Gastrocnemius medialis (tissue), 4 donors: ENCODE measurements at places on chromosomes 2 and 18. TPM values are rescaled to one million over a fixed set of nuclear protein-coding genes. Genes with fewer than 3 reads are reported as not detected.

DNA sequence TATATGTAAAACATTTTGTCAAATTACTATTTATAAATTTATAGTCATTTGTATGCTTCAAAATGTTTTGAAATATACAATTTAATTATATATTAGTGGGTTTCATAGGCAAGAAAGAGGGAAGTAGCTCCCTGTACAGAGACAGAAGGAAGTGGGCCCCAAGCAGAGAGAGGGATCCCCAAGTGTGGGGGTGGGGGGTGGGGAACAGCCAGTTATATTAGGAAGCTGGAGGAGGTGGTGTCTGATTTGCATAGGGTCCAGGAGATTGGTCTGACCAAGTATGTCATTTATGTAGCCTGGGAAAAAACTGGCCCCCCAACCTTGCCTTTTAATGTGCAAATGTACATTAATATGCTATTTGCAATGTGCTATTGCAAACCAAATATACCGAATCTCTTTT, 76.5 kb upstream of the ZSWIM2 start:
- no peaks in the 10 kb centered on the region for H3K36me3 ChIP-seq
- no peak for DNase-seq
- H3K27ac ChIP-seq = no peak overlapping the region
- H3K4me3 ChIP-seq = no peak overlapping the region

GRCh38 chr2:79387431-79387830, 125.4 kb upstream of the CTNNA2 start:
- no peaks in the 10 kb centered on the region for H3K4me1 ChIP-seq
- no peak overlapping the region for H3K4me3 ChIP-seq
- no peaks in the 10 kb centered on the region for H3K36me3 ChIP-seq
- no peak overlapping the region for H3K27ac ChIP-seq
- H3K27me3 ChIP-seq = no peaks in the 10 kb centered on the region
- no peak for DNase-seq

GRCh38 chr2:182606728-182607681, 109.1 kb upstream of the DNAJC10 start:
- no peaks in the 10 kb centered on the region for H3K36me3 ChIP-seq
- H3K27me3 ChIP-seq = no peaks in the 10 kb centered on the region
- H3K4me1 ChIP-seq = no peaks in the 10 kb centered on the region
- H3K4me3 ChIP-seq = no peak overlapping the region
- DNase-seq = no peak

DNA sequence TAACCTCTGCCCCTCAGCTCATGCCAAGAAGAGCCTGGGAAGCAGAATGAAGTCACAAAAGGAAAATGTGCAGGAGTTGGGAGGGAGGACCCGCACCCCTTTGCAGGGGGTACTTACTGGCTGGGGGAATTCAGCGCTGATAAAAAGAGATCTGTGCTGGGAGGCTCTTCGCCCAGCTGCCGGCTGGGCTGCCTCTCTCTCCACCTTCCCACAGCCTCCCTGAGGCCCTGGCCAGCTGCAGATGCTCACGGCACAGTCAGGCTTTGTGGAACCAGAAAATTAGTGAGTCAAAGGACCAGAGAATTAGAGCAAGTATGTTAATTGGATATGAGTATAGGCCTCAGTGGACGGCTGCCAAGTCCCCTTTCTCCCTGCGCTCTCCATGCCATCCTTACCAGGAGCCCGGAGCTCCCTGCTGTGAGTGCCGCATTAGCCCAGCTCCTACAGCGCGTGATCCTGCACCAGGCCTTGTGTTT, 181.7 kb upstream of the SH3BP4 start:
- no peak overlapping the region for H3K27ac ChIP-seq
- H3K4me1 ChIP-seq = no peaks in the 10 kb centered on the region
- H3K27me3 ChIP-seq = no peaks in the 10 kb centered on the region
- H3K36me3 ChIP-seq = no peaks in the 10 kb centered on the region

- peak overlapping the region; percentile 43 for H3K27ac ChIP-seq
- no peaks in the 10 kb centered on the region for H3K36me3 ChIP-seq
- no peaks in the 10 kb centered on the region for H3K27me3 ChIP-seq
- H3K4me1 ChIP-seq = peaks cover 18% of the 10 kb centered on the region
- H3K4me3 ChIP-seq = no peak overlapping the region
Measured at GRCh38 chr18:63131106-63131958, 188.2 kb downstream of the BCL2 start.

- H3K4me3 ChIP-seq = no peak overlapping the region
- H3K27me3 ChIP-seq = no peaks in the 10 kb centered on the region
- H3K36me3 ChIP-seq = no peaks in the 10 kb centered on the region
Measured at GRCh38 chr2:120141300-120142069, 81.7 kb downstream of the TMEM185B start.

GRCh38 chr2:230416061-230416721, at the start of gene SP100:
Gene SP100 (plus strand): TSS chr2:230416201. CDS start chr2:230416297, 96 bp downstream.
- H3K4me1 ChIP-seq = peaks cover 31% of the 10 kb centered on the region
- H3K27ac ChIP-seq = peak within 1 kb of the TSS; percentile 82
- H3K4me3 ChIP-seq = peak within 1 kb of the TSS; percentile 58
- H3K36me3 ChIP-seq = no peaks in the 10 kb centered on the region
- DNase-seq = peak; percentile 56

DNA sequence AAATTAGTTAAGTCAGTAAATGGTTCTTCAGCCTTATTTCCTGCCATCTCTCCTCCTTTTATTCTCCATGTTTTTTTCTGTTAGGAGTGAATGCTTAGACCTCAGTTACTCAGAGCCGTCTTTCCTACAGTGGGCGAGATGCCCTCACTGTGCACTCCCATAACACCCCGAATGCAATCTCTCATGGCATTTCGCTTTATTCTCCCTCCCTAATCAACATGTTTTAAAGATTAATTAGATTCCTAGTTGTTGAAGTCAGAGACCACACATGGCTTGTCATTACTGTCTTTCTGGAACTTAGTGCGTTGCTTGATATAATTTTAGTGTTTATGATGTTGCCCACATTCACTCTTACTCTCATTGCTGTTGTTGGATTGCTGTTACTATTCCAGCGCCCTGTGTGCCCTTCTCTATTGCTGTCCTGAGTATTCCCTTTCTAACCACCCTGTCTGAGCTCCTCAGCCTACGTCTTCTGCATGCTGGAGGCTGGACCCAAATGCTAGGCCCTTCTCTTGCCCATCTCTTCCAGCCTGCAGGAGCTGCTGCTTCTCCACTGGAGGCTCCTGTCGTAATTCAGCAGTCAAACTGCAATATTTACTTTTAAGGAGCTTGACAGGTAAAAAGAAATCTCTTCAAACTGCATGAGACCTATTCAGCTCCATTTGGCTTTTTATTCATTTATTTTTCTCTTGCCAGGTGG, 99.3 kb downstream of the MAP2 start:
- no peaks in the 10 kb centered on the region for H3K27me3 ChIP-seq
- H3K4me3 ChIP-seq = no peak overlapping the region
- H3K27ac ChIP-seq = no peak overlapping the region
- H3K4me1 ChIP-seq = peaks cover 7% of the 10 kb centered on the region
- no peak for DNase-seq

DNA sequence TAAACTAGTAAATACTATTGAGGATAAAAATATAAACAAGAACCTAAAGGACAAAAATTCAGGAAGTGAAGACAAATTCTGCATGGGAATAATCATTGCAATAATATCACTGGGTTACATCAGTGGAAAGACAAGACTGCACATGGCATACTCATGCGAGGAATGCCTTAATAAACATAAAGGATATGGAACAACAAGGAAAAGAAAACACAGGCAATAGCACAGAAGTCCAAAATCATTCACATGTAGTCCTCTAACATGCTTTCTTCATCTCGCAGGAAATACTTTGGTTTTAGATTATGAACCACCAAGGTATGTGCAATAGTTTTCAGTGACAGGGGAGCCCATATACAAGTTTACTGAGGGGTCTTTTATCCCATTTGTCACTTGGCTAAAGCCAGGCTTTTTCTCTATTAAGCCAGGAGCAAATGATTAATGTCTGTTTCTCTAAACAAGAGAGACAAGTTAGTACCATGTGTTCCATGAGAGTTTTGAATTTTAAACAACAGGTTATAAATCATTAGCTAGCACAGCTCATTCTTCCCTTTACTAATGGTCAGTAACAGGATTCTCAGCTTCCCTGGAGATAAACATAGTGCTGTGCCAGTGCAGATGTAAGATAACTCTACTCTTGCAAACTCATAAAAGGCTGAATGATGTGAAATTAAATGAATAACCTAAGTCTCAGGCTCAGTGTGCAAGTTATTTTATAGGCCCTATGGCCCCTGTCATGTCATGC, 353.6 kb upstream of the FSIP2 start:
- no peaks in the 10 kb centered on the region for H3K27me3 ChIP-seq
- no peak overlapping the region for H3K27ac ChIP-seq

DNA sequence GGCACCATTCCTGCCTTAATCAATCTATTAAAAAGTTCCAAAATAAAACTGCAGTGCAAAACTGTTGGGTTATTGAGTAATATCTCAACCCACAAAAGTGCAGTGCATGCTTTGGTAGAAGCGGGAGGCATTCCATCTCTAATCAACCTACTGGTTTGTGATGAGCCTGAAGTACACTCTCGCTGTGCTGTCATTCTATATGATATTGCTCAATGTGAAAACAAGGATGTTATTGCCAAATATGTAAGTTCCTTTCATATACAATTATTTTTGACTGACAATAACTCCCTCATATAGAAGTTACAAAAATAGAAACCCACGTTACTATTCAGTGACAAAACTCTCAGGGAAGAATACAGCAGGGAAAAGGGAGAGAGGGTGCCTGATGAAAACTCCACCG, 43.0 kb downstream of the OSGEPL1 start:
- no peaks in the 10 kb centered on the region for H3K4me1 ChIP-seq
- no peak for DNase-seq
- H3K36me3 ChIP-seq = no peaks in the 10 kb centered on the region
- no peaks in the 10 kb centered on the region for H3K27me3 ChIP-seq
- H3K4me3 ChIP-seq = no peak overlapping the region

DNA sequence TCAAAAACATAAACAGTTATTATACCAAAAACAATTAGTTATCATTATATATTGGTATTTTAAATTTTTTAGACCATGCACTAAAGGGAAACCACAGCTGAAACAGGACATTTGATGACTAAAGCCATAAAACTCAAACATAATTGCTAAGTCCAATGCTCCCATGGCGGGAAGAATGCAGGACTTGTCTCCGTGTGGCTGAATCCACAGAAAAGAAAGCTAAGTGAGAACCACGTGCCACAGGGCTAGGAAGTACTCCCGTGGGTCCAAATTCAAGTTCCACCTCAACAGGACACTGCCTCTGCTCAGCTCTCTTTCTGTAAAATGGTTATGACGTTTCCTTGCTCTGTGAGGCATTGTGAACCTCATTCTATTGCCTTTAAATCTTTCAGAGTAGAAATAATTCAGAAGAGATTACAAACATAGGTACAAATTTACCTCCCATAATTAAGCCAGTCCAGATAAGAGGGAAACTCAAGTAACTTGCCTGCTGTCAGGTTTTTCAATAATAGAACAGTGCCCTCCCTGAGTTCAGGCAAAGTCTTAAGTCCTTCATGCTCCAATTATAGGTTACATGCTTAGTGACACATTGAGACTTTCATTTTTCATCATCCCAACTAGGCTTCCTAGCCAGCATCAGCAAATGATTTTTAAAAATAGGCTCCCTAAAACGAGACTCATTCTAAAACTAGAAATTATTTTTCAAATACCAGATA, 36.7 kb downstream of the FTCDNL1 start:
- H3K27ac ChIP-seq = no peak overlapping the region
- no peaks in the 10 kb centered on the region for H3K27me3 ChIP-seq
- DNase-seq = no peak
- no peak overlapping the region for H3K4me3 ChIP-seq

GRCh38 chr2:239392072-239392357, 8.8 kb downstream of the HDAC4 start:
- no peak overlapping the region for H3K27ac ChIP-seq
- H3K27me3 ChIP-seq = no peaks in the 10 kb centered on the region
- no peak for DNase-seq
- no peaks in the 10 kb centered on the region for H3K36me3 ChIP-seq

DNA sequence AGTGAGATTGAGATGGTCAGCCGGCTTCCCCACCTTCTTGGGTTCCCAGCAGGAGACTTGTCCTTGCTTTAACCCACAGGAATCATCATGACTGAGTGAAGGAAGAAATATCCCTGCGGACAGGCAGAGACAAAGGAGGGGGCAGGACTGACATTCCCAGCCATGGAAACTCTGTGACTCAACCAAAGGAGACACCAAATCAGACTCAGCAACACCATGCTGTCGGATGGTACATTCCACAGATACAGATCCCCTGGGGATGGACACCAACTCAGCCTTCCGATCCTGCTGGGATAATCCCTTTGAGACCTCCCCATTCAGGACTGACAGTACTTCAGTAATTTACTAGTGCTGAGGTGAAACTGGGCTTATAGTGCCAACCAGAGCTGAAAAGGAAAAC, 518.3 kb downstream of the XIRP2 start:
- no peaks in the 10 kb centered on the region for H3K4me1 ChIP-seq
- no peak overlapping the region for H3K4me3 ChIP-seq
- H3K27me3 ChIP-seq = no peaks in the 10 kb centered on the region
- H3K36me3 ChIP-seq = no peaks in the 10 kb centered on the region
- no peak for DNase-seq

DNA sequence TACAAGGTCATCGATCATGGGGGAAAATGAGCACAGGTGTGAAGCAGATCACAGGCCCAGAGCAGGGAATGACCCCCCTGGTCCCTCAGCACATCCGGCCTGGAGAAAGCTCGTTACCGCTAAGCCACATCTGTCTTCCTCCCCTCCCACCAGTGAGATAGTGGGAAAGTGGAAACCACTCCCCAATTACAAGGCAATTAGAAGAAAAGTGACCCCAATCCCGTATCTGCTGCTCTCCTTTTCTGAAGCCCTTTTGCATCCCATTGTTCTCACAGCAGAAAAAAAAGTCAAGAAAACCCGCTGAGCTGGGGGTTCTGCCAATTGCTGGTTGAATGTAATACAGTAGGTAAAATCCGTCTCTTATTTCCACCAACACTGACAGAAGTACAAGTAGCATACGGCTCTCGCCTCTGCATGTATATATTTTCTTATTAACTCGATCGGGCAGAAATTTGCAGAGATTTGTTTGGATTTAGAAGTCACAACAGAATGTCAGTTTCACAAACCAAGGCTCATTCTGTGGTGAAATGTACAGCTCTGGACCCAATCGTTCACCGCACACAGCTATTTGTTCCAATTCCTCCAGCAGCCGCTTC, 287.0 kb downstream of the TCF4 start:
- no peak for DNase-seq
- H3K4me1 ChIP-seq = peaks cover 73% of the 10 kb centered on the region
- no peaks in the 10 kb centered on the region for H3K27me3 ChIP-seq
- H3K27ac ChIP-seq = peak overlapping the region; percentile 57

GRCh38 chr2:203438528-203438927, 96.6 kb downstream of the RAPH1 start:
- no peak overlapping the region for H3K4me3 ChIP-seq
- no peaks in the 10 kb centered on the region for H3K36me3 ChIP-seq
- DNase-seq = no peak
- no peak overlapping the region for H3K27ac ChIP-seq

Gene VIT
- 14.4 TPM for total RNA-seq

Gene DLX2
- not detected for total RNA-seq

Gene SIX2
- total RNA-seq = 49.4 TPM

Gene CRYGB
- not detected for total RNA-seq

Gene SLC19A3
- 0.80 TPM for total RNA-seq

Gene CYS1
- 0.42 TPM for total RNA-seq

Gene ADCY3
- 9.5 TPM for total RNA-seq
